ENCODE measurements at places on chromosomes 7 and 10.

DNA sequence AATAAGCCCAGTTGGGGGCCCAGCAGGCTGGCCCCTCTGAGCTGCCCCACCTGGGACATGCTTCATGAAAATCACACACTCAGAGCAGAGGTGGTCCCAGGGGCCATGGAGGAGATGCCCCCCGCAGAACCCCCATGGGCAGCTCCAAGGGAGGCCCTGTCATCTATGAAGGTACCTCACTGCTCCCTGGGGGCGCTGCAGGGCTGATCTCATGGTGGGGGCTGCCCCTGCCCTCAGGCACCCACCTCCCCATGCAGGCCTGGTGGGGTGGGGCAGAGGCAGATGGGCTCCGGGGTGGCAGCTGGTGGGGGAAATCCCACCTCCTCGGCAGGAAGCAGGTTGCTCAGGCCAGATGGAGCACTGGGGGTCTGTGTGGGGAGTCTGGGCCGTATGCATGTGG lies 60.5 kb downstream of the YKT6 start:
- no peak for DNase-seq

GRCh38 chr7:582931-583330 lies 63.3 kb upstream of the PDGFA start:
- no peak for DNase-seq

DNA sequence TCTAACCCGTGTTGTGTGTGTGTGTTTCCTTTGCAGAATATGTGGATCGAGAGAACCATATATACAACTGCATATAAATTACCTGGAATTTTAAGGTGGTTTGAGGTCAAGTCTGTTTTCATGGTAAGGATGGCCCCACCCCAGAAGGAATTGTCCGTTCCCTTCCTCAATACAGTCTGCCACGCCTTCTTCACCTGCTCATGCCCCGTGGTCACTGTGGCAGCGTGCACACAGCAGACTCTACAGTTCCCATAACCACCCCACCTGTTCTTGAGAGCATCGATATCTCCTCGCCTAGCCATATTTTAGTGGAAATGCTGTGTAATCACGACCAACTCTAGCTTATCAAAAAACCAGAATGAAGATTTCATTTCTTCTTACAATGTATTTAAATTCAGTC lies 134.0 kb upstream of the NPS start:
- no peak for DNase-seq

GRCh38 chr10:30353851-30354250 lies 4.8 kb upstream of the MTPAP start:
- no peak for DNase-seq

DNA sequence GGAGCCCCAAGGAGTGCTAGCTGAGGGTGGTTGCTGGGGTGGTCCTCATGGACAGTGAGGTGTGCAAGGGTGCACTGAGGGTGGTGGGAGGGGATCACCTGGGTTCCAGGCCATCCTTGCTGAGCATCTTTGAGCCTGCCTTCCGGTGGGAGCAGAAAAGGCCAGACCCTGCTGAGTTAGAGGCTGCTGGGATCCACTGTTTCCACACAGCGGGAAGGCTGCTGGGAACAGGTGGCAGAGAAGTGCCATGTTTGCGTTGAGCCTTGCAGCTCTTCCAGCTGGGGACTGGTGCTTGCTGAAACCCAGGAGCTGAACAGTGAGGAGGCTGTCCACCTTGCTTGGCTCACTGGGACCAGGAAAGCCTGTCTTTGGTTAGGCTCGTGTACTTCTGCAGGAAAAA lies 34.9 kb downstream of the PRF1 start:
- DNase-seq = no peak

- DNase-seq = no peak
Observed at GRCh38 chr10:97738616-97739015, 1.7 kb downstream of the ZFYVE27 start.

DNA sequence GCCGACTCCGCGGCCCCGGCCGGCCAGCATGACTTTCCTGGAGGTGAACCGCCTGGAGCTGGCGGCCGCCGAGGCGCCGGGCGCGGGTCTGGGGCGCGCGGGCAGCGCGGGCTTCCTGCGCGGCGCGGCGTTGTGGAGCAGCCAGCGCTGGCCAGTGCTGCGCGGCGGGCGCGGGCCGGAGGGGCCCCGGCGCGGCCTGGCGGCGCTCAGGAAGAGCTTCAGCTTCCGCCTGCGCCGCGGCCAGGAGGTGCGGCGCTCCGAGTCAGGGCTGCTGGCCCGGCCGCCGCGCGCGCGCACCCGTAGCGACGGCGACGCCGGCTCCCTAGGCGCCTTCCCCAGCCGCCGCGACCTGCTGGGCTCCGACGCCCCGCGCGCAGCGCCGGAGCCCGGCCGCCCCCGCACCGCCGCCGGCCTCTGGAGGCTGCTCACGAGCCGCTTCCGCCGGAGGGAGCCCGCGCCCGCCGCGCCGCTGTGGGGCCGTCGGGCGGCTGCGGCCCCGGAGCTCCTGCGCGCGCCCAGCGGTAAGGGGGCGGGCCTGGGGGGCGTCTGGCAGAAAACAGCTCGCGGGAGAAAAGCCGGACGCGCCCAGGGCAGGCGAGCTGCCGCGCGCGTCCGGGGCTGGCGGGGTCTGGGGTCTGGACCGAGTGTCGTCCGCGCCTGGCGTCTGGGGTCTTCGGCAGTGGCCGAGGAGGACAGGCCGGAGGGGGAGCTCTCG lies 29.0 kb downstream of the AGAP3 start:
- DNase-seq = peak; percentile 20

- no peak for DNase-seq
Observed at GRCh38 chr10:48442809-48443177, 136.3 kb downstream of the MAPK8 start.

DNA sequence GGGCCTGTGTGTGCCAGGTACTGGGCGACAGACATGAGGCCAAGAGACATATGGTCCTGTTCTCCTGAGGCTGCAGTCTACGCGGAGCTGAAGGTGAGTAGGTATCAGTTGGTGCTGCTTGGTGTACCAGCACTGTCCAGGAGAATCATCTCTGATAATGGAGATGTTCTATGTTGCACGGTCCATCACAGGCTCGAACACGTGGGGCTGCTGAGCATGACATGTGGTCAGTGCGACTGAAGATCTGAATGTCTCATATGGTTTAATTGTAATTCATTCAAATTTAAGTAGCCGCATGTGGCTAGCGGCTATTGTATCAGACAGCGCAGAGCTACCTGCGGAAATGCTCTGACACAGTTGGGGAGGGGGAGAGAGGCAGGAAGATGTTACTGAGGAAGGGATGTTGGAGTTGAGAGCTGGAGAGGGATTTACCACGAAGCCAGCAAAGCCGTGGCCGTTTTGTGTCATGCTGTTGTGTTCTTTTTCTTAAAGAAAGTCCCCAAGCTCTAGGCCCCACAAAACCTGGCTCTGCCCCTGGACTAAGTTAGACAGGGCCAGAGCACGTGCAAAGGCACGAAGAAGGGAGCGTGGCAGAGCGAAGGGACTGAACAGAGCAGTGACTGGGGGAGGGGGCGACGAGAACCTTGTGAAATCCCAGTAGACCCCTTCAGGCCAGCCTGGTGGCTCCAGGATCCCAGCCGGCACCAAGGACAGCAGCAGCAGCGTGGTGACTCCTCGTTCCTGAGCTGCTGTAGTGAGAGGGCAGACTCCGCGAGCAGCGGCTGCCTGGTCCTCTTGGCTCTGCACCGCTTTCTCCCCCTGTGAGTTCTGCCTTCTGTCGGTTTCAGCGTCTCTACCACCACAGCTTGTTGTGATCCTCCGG lies 20.0 kb downstream of the SMKR1 start:
- DNase-seq = no peak

DNA sequence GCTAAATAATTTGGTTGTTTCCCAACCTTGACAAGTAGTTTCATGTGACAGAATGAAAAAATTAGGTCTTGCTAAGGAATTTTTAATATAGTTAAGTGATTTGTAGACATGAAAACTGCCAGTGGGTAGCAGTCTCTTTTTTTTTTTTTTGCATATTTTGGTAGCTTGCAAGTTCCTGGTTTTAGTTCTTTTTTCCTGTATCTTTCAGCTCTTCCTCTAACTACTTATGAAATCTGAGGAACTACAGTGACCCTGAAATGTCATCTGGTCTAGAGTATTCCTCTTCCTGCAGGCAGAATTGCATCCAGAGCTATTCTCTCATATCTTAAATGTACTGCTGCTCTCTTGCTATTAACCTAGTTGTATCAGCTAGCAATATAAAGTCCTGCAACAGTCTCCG lies 160.4 kb downstream of the HDAC9 start:
- no peak for DNase-seq

- no peak for DNase-seq
Observed at GRCh38 chr7:98185101-98185500, 26.1 kb upstream of the BHLHA15 start.

GRCh38 chr7:110534241-110534931 lies 556.5 kb upstream of the LRRN3 start:
- no peak for DNase-seq

DNA sequence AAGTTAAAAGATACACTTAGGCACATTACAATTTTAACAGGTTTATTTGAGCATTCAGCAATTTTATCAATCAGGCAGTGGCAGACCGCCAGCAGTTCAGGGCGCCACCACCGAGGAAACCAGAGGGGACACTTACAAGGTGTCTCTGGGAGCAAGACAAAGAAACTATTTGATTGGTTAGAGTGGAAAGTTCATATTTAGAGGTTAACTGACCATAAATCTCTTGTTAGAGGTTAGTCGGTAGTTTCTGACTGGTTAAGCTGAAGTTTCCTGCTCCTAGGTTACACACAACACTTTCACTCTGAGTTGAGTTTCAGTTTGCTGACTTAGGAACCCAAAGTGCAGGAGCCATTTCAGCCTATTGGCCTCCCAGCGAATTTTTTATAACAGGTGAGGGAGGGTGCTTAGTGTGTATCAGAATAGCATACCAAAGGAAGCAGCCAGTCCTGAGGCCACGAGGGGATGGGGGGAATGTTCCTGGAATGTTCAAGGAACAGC lies 10.8 kb upstream of the PVRIG start:
- no peak for DNase-seq

GRCh38 chr10:125824736-125825135 lies 1.4 kb downstream of the BCCIP start:
- no peak for DNase-seq

DNA sequence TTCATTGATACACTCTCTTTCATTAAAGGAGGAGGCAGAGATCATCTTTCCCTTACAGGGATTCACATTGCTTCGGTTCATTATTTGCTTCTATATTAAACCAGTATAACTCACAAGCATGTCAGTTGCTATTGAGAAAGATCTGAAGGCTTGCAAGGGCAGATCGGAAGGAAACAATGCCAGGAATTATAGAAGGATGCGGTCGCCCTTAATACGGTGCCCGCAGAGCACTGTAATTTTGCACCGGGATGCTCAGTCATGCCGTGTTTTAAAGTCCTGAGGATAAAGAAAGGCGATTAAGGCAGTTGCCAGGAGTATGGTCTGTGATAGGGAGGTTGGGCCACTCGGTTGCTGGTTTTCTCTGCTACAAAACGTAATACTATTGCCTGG lies 350.0 kb upstream of the GALNT17 start:
- DNase-seq = no peak

All from activated CD4-positive, alpha-beta T cell treated with anti-CD3 and anti-CD28 coated beads, Interleukin-2, amount 50 U/mL, for 1 hour (primary cell).